Neural progenitor cell (in vitro differentiated cells): ENCODE measurements at places on chromosomes 1 and 21. TPM values are rescaled to one million over a fixed set of nuclear protein-coding genes. Genes with fewer than 3 reads are reported as not detected.
A peak's percentile ranks its signal among the peaks of the same experiment; 100 is the strongest.

- no peak overlapping the region for H3K4me3 ChIP-seq
- no peaks in the 10 kb centered on the region for H3K4me1 ChIP-seq
- no peak overlapping the region for H3K27ac ChIP-seq
- no peaks in the 10 kb centered on the region for H3K27me3 ChIP-seq
- no peaks in the 10 kb centered on the region for H3K36me3 ChIP-seq
These were observed 13.9 kb upstream of the COL6A2 start for GRCh38 chr21:46083791-46084561.

DNA sequence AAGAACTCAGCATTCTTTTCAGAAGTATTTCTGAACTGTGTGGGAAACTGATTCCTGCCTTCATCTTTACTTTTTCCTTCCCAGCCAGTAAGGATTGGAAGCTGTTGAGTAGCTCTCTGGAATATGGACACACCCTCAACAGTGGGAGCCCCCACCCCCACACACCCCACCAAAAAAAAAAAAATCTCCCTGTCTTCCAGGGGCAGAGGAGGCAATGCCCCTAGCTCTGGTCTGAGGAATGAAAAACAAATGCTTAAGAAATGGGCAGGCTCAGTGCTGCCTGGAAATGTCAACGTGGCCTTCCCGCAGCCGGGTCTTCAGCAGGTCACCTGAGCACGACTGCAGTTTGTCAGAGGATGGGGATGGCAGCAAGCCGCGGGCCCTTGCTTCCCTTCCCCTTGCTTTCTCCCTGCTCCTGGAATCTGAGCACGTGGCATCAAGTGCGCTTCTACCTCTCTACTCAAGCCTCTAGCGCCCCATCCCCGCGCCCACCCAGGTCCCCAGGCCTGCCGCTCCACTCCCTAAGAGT is 479 bp downstream of the RGS16 start:
- peaks cover 36% of the 10 kb centered on the region for H3K4me1 ChIP-seq
- H3K36me3 ChIP-seq: no peaks in the 10 kb centered on the region
- peak overlapping the region; percentile 42 for H3K4me3 ChIP-seq
- H3K27me3 ChIP-seq: peaks cover 35% of the 10 kb centered on the region
- peak; percentile 37 for DNase-seq
- H3K27ac ChIP-seq: no peak overlapping the region

- H3K4me1 ChIP-seq: peaks cover 32% of the 10 kb centered on the region
- H3K4me3 ChIP-seq: peak overlapping the region; percentile 94
- H3K27ac ChIP-seq: no peak overlapping the region
- peak; percentile 61 for DNase-seq
- H3K27me3 ChIP-seq: no peaks in the 10 kb centered on the region
- H3K36me3 ChIP-seq: no peaks in the 10 kb centered on the region
These were observed 719 bp downstream of the MFAP2 start for GRCh38 chr1:16979475-16980327.

GRCh38 chr1:27559466-27560030 is 44.4 kb downstream of the AHDC1 start:
- no peak overlapping the region for H3K4me3 ChIP-seq
- H3K4me1 ChIP-seq: peaks cover 63% of the 10 kb centered on the region
- peak overlapping the region; percentile 86 for H3K27ac ChIP-seq

DNA sequence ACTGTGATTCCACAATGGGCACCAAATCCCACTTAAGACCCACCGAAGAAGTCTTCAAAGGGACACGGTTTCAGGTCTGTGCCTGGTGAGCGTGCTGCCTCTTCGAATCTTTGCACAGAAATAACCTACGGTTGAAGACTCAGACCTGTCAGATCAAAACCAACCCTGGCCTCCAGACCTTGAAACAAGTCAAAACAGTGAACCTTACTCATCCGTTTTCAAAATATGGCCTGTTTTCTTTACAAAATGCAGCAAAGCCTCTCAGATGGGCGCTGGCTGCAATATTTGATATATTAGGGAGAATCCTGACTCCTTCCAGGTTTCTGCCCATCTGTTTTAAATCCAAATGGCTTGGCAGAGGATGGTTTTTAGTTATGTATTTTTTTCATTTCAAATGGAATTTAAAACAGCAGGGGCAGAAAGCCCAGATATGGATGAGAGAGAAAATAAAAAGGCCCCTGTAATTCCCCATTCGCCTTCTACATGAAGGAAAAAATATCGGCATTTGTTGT is 14.0 kb downstream of the JUN start:
- H3K27ac ChIP-seq: no peak overlapping the region
- DNase-seq: no peak
- no peaks in the 10 kb centered on the region for H3K4me1 ChIP-seq

- DNase-seq: no peak
- H3K4me3 ChIP-seq: no peak overlapping the region
- H3K27ac ChIP-seq: no peak overlapping the region
- no peaks in the 10 kb centered on the region for H3K27me3 ChIP-seq
These were observed 333.8 kb upstream of the PTBP2 start for GRCh38 chr1:96387785-96388184.

GRCh38 chr21:14972678-14973077 is 92.1 kb downstream of the NRIP1 start:
- H3K36me3 ChIP-seq: peaks cover 1% of the 10 kb centered on the region
- no peak overlapping the region for H3K27ac ChIP-seq
- no peak for DNase-seq
- no peak overlapping the region for H3K4me3 ChIP-seq
- no peaks in the 10 kb centered on the region for H3K27me3 ChIP-seq

DNA sequence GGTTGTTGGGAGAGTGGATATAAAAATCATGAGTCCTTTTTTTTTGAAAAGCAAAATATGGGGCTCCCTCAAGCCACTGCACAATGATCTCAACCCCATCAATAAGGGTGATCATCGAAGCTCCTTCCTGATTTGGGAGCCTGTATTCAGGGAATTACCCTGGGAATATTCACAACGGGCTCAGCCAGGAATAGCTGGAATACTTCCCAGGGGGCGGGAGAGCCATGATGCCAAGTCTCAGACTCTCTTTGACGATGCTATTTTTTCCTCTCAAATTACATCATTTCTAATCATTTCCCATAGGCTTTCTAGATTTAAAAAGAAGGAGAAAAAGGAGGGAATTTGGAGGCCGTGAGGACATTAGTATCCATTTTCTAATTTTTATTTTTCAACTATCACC is 18.4 kb downstream of the OLIG1 start:
- H3K4me1 ChIP-seq: no peaks in the 10 kb centered on the region
- peaks cover 3% of the 10 kb centered on the region for H3K27me3 ChIP-seq

- peaks cover 11% of the 10 kb centered on the region for H3K27me3 ChIP-seq
- no peak overlapping the region for H3K27ac ChIP-seq
- H3K36me3 ChIP-seq: no peaks in the 10 kb centered on the region
- no peak for DNase-seq
- no peaks in the 10 kb centered on the region for H3K4me1 ChIP-seq
- no peak overlapping the region for H3K4me3 ChIP-seq
These were observed 5.7 kb upstream of the COL6A2 start for GRCh38 chr21:46092026-46092764.

GRCh38 chr21:34130716-34130985 is 57.3 kb downstream of the MRPS6 start:
- DNase-seq: no peak
- no peak overlapping the region for H3K4me3 ChIP-seq
- no peaks in the 10 kb centered on the region for H3K27me3 ChIP-seq
- no peaks in the 10 kb centered on the region for H3K36me3 ChIP-seq
- H3K4me1 ChIP-seq: peaks cover 55% of the 10 kb centered on the region

- peaks cover 80% of the 10 kb centered on the region for H3K27me3 ChIP-seq
- DNase-seq: peak; percentile 2
- no peak overlapping the region for H3K27ac ChIP-seq
- no peak overlapping the region for H3K4me3 ChIP-seq
These were observed 15.9 kb upstream of the SAMD11 start for GRCh38 chr1:907611-908451.

DNA sequence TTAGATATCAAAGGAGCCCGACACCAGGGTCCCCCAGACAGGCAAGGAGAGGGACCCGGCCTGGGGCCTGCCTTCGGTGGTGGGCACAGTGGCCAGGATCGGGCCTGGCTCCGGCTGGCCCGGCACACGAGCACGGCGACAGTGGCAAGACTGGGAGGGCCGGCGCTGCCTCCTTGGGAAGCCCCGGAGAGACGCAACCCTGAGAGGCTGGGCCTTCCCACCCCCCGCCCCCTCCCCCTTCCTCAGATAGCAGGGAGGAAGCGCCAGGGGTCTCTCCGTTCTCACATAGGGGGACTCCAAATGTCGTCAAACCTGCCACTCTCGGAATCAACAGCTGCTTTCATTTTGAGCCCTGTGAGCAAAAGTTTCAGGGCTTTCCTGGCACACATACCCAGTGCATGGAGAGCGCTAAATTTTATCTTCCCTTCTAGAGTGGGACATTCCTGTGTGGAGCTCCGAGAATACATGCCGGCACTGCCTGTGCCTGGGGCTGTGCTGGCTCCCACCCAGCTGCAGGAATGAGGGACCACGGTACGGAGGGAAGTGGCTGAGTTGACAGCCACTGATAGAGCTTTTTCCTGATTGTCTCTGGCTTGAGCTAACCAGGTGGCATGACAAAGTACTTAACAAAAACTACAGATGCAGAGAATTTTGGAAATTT is 62.4 kb downstream of the CD247 start:
- H3K27me3 ChIP-seq: peaks cover 47% of the 10 kb centered on the region
- H3K27ac ChIP-seq: no peak overlapping the region
- no peaks in the 10 kb centered on the region for H3K36me3 ChIP-seq
- H3K4me3 ChIP-seq: peak overlapping the region; percentile 73
- DNase-seq: peak; percentile 56
- peaks cover 15% of the 10 kb centered on the region for H3K4me1 ChIP-seq

DNA sequence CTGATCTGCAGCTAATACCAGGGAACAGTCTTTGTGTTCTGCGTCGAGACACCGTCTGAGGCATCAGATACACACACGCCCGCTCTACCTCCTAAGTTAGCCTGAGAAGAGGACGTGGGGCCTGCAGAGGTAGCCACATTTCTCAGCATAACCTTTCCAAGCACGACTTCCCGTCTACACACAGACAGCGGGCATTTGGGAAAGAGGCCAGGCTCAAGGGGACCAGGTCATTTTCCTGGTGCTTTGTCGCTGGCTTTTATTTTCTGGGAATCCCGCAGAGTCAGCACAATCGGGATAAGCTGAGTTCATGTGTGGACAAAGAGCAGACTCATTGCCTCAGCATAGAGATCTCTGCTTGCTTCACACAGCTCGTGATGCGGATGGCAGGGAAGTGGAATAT is 72.5 kb upstream of the SMYD2 start:
- peak; percentile 62 for DNase-seq
- no peak overlapping the region for H3K4me3 ChIP-seq
- peaks cover 48% of the 10 kb centered on the region for H3K4me1 ChIP-seq
- H3K27ac ChIP-seq: no peak overlapping the region

DNA sequence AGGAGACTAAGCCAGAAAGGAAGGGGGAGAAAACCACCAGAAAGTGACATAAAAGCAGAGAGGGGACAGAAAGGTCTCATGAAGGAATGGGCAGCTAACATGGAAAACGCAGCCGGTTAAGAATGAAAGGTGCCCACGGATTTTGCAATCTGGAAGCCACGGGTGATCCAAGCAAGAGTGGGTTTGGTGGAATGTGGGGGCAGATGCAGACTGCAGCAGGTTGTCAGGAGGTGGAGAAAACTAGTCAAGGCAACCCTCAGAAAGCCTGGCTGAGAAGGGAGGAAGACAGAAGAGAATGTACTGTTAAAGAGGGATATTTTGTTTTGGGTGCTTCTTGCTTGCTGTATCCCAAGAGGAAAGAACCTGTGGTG is 12.6 kb upstream of the SMIM12 start:
- no peak for DNase-seq
- no peaks in the 10 kb centered on the region for H3K36me3 ChIP-seq
- H3K27ac ChIP-seq: no peak overlapping the region
- peaks cover 28% of the 10 kb centered on the region for H3K27me3 ChIP-seq
- no peaks in the 10 kb centered on the region for H3K4me1 ChIP-seq

- peaks cover 10% of the 10 kb centered on the region for H3K4me1 ChIP-seq
- no peak overlapping the region for H3K4me3 ChIP-seq
- DNase-seq: no peak
- no peaks in the 10 kb centered on the region for H3K36me3 ChIP-seq
- no peak overlapping the region for H3K27ac ChIP-seq
- H3K27me3 ChIP-seq: no peaks in the 10 kb centered on the region
These were observed 10.7 kb upstream of the CD2 start for GRCh38 chr1:116743535-116743934.

GRCh38 chr1:19678493-19678892 is 13.8 kb downstream of the HTR6 start:
- no peaks in the 10 kb centered on the region for H3K36me3 ChIP-seq
- H3K27me3 ChIP-seq: peaks cover 18% of the 10 kb centered on the region
- no peak for DNase-seq
- H3K4me3 ChIP-seq: no peak overlapping the region

DNA sequence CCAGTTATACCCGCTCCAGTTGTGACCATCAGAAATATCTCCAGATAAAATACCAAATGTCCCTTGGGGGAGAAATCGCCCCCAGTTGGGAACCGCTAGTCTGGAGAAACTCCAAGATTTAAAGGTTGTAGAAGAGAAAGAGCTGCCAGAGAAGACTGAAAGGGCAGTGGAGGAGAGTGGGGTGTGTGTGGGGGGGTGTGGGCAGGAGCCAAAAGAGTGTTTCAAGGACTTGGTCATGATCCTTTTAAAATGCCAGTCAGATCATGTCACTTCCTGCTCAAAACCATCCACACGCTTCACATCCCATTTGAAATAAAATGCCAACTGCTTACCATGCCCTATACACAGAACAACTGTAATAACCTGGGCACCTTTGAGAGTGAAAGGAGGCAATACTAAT is 3.4 kb upstream of the HEYL start:
- H3K27ac ChIP-seq: no peak overlapping the region
- H3K36me3 ChIP-seq: no peaks in the 10 kb centered on the region
- no peak for DNase-seq
- peaks cover 77% of the 10 kb centered on the region for H3K27me3 ChIP-seq
- H3K4me1 ChIP-seq: no peaks in the 10 kb centered on the region
- no peak overlapping the region for H3K4me3 ChIP-seq

DNA sequence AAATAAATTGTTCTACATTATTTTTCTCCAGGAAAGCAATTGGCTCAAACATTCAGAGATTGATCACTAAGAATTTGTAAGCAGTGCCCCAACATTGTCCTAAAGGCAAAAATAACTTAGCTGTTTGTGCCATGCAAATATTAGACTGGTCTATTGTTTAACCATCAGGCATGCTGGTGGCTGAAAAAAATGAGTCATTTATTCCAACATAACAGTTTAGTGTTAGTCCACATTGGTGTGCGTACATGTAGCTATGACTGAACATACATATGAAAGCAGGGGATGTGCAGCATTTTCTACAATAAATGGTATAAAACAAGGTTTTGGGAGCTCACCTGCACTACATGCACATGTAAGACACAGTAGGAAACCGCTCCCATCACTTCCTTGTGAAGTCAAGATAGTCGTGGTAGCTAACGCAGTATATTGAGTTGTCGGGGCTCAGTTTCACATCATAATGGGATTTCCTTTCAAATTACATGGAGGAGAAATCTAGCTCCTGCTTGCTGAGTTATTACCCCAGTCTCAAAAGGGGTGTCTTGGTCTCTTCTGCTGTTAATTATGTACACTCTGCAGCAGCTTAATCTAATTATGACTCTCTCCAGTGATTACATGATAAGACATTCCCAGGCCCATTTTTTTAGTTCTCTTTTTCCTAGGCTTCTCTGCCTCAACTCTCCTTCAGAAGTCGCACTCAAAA is 199.4 kb downstream of the LYPLAL1 start:
- no peak overlapping the region for H3K27ac ChIP-seq
- DNase-seq: no peak
- H3K4me3 ChIP-seq: no peak overlapping the region
- no peaks in the 10 kb centered on the region for H3K36me3 ChIP-seq
- no peaks in the 10 kb centered on the region for H3K4me1 ChIP-seq
- H3K27me3 ChIP-seq: no peaks in the 10 kb centered on the region

FCRL5 gene
- not detected in 2 replicates for total RNA-seq

FOXD2 gene
- 0.03 and 0.32 TPM in 2 replicates for total RNA-seq

TFF2 gene
- not detected in 2 replicates for total RNA-seq

PRDM16 gene
- 1.9 and 2.0 TPM in 2 replicates for total RNA-seq

SPRR4 gene
- not detected in 2 replicates for total RNA-seq

PPM1J gene
- 1.8 and 2.7 TPM in 2 replicates for total RNA-seq
